ENCODE measurements at places on chromosomes 4 and X.

DNA sequence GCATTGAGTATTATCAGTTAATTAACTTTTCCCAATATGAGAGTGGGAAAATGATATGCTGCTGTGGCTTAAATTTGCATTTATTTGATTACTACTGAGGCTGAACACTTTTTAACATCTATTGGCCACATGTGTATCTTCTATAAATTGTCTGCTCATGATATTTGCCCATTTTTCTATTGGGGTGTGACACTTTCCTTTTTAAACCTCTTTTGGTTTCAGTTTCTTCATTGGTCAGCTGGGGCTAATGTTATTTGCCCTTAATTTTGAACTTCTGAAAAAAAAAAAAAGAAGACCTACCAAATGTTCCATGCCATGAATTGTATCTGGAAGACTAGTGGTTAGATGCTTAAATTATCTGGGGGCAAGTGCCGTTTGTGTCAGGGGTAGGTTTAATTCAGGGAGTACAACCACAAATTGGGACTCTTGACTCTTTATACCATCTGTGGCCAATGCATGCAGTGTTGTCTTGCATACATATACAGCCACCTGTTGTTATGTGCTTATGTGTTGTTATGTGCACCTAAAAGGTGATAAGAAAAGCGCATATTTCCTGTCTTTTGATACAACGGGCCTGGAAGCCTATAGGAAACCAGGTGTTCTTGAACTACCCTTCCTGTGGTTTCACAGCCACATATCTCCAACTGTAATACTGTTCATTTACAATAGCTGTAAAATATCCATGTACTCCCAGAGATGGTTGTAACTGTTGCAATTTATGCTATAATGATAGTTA is 49.0 kb downstream of the SH2D1A start:
- no peak for DNase-seq

- DNase-seq: no peak
Measured at GRCh38 chr4:158236304-158237030, 26.2 kb downstream of the TMEM144 start.

DNA sequence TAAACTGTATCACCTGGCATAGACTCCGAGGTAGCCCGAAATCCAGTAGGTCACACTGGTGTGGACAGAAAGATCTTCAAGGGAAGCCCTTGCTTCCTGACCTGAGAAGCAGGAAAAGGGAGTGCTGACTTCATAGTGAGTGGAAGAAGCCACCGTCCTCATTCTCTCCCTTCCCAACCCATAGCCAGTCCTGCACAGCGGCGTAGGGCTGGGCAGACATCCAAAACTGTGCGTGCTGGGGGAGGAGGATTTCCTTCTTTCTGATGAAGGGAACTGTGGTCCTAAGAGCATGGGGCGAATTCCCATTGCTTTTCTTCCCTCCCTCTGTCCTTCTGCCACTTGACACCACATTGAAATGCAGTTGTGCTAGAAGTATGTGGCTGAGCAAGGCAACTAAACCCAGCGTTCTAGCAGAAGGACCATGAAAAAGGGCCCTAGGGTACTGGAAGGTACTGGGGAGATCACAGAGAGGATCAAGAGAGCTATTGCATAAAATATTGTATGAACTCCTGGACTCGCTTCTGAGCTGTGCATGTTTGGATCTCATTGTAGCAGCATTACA is 66.9 kb downstream of the STOX2 start:
- no peak for DNase-seq

- no peak for DNase-seq
Measured at GRCh38 chr4:40909363-40909876, 159.7 kb downstream of the NSUN7 start.

- no peak for DNase-seq
Measured at GRCh38 chr4:33316033-33316432, 2595.9 kb downstream of the PCDH7 start.

- no peak for DNase-seq
Measured at GRCh38 chrX:28391528-28391927, 195.7 kb upstream of the IL1RAPL1 start.

DNA sequence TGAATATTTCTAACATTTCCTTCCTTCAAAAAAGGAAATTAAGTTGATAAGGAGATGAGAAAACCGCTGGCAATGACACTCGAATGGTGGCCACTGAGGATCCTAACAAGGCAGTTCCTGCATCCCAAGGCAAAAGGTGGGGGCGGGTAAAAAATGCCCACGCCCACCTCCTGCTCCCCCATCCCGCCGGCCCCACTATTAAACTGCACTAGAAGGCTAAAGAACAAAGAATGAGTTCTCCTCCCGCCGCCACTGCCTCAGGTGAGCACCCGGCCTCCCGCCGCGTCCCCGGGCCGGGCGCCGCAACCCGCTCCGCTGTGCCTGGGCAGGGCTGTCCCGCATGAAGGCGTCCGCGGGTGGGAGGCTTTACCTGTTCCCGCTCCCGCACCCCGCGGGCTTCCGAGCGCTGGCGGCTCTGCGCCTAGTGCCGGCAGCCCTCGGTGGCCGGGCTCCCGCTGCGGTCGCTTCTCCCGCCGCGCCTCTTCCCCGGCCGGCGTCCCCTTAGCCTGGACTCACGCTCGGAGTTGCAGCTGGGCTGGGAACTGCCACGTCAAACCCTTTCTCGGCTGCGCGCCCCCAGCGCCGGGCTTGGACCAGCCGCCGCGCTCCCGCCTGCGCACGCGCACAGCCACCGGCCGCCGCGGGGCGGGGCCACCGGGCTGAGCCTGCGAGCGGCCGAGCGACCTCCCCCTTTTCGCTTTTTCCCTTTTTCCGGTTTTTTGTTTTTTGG is at the start of gene SEC24D:
TSS of gene SEC24D (minus strand) at position 556 of the 730 bp plus-strand sequence. CDS start 2,430 bp downstream, outside the sequence.
- DNase-seq: peak; percentile 7

- no peak for DNase-seq
Measured at GRCh38 chr4:28254003-28254402, 1393.4 kb downstream of the STIM2 start.

DNA sequence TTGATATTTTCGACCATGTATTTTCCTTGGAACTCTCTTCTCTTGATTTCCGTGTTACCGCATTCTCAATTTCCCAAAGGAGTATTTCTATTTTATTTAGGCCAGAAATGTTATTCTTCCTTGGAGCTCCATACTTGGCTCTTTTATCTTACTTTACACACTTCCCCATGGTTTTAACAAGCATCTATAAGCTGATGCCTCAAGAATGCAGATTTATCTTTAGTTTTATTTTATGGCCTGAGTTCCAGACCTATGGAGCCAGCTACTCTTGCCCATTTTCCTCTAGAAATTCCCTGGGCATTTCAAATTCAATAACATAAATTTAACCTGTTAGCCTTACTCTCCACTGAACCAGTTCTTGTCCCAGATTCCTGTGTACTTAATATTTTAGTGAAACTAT is 43.7 kb downstream of the SULT1E1 start:
- DNase-seq: no peak

GRCh38 chrX:17390419-17390850 is 15.4 kb downstream of the NHS start:
- DNase-seq: no peak

DNA sequence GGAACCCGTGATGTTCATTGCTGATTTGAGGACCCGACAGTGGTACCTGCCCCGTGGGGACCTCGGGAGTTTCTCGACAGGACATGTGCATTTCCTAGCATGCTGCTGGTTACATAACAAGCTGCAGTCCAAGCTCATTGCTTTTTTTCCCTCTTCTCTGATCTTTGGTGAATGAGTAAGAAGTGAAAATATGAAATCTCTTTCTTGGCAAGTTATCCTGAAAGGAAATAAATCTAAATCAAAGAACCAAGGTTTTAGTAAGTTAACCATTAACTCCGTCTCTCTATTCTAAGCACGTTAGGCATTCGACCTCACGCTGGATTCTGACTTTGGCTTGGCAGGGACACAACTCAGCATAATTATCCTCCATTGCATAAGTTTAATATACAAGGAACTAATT is 86.6 kb downstream of the STK32B start:
- DNase-seq: no peak

DNA sequence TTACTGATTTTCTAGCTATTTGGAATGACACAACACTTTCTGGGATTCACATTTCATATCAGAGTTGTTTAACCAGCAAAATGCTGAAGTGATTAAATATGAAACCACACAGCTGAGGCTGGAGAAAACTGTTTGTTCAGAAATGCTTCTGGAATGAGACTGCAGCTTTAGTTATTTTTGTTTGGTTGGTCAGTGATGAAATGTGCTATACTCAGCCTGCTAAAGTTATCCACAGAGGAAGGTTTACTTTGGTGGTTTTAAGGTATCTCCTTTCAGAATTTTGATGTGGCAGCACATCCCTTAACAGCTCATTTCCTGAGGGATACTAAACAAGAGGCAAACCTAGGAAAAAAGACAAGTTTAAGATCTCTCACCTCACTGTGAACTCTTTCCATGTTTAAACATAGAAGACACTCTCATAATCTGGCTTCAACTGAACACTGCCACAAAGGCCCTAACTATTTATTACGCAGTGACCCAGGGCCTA is 106.6 kb upstream of the PDE5A start:
- no peak for DNase-seq

GRCh38 chr4:142690406-142691163 is 155.5 kb downstream of the INPP4B start:
- no peak for DNase-seq

- no peak for DNase-seq
Measured at GRCh38 chr4:109624536-109624935, 64.5 kb downstream of the MCUB start.

- DNase-seq: no peak
Measured at GRCh38 chr4:37662861-37663390, 23.2 kb downstream of the RELL1 start.

GRCh38 chr4:97498875-97499274 is 644.4 kb downstream of the STPG2 start:
- no peak for DNase-seq

- no peak for DNase-seq
Measured at GRCh38 chr4:18247189-18247588, 225.6 kb upstream of the LCORL start.

GRCh38 chr4:766152-766515 is 59.8 kb downstream of the CPLX1 start:
- no peak for DNase-seq

DNA sequence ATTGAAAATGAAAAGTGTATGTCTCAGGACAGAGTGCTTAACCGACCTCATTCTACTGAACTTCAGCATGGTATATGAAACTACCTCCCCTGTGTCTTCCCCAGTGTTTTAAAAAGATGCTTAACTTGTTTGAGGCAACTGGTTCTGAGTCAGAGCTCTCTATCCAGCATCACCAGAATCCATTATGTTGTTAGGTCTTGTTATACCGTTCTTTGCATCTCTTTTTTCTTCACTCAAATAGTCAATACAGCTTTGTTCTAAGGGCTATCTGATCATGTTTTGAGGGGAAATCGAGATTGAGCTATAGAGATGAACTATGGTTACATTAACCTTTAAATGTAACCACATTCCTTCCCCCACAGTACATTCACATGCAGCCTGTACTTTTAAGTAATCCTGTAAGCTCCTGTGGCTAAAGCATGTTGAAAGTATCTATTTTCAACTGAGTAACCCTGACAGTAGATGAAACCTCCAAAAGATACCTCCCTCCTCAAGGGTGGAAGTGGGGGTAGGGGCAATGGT is 514.4 kb downstream of the RPA4 start:
- DNase-seq: no peak

DNA sequence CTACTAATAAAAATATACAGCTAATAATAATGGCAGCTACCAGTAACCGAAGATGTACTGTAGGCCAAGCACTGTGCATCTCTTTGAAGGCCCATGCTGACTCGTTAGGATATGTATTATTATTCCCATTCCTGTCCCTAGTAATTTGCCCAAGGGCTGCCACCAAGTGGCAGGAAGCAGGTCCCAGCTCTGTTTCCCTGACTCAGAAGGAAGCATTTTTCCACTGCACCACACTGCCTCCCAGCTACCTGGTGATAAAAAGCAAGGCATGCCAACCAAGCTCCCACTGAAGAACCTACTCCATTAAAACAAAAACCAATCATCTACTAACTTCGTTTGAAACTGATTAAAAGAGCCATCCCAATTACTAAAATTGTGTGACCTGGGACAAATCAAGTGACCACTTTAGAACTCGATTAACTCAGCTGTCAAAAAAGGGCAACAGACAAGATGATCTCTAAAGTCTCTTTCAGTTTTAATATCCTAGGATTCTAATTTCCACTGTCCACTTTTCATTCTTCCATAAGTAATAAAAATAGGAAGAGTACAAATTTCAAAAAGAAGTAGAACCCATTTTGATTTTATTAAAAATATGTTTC is 24.3 kb upstream of the PGM2 start:
- DNase-seq: no peak

GRCh38 chr4:84258905-84259830 is 239.9 kb downstream of the NKX6-1 start:
- no peak for DNase-seq

GRCh38 chrX:20267931-20268701 is 1.4 kb upstream of the RPS6KA3 start:
- no peak for DNase-seq

DNA sequence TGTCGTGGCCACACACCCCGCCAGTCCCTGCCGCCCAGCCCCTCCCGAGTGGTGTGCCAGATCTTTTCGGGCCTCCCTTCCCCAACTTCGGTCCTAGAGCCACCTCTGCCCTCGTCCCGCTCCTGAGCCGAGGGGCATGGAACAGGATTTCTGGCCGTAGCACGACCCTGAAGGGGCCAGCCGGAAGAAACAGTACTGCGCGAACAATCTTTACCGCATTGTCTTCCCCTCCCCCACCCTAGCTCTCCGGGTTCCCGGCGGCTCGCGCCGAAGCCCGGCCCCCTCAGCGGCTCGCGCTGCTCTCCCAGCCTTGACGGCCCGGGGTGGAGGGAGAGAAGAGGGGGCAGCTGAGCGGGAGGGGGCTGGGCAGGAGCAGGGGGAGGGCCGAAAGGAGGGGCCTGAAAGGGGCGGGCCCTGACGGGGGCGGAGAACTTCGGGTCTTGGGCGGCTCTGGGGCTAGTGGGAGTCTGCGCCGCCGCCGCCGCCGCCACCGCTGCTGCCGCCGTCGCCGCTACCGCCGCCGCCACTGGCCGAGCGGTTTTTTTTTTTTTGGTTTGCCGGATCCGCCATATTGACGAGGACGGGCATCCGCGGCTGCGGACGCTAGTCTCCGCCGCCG is at the start of gene USP9X:
TSS of gene USP9X (plus strand) at position 553 of the 619 bp plus-strand sequence. CDS start 38,184 bp downstream, outside the sequence.
- DNase-seq: peak; percentile 7

- DNase-seq: no peak
Measured at GRCh38 chr4:168886351-168886750, 123.7 kb downstream of the CBR4 start.

- no peak for DNase-seq
Measured at GRCh38 chr4:164935363-164935762, 42.1 kb downstream of the TRIM61 start.

DNA sequence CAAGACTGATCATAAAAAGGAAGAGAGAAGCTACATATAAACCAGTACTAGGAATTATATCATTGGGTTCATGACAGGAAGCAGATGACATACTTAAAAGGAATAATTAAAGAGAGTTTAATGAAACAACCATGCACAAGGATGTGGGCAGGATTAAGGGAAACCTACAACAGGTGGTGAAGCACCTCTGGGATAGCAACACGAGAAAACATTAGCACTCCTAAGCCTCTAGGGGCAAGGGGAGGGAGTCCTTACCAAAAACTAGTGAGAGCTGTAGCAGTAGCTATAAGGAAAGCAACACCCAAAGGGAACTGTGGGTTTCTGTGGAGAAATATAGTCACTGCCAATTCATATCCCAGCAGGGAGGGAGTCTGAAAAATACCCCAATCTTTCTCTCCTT is 7.2 kb upstream of the THOC2 start:
- DNase-seq: no peak
